Neural crest cell (in vitro differentiated cells): ENCODE measurements at places on chromosomes 2 and 18.
A peak's percentile ranks its signal among the peaks of the same experiment; 100 is the strongest.

DNA sequence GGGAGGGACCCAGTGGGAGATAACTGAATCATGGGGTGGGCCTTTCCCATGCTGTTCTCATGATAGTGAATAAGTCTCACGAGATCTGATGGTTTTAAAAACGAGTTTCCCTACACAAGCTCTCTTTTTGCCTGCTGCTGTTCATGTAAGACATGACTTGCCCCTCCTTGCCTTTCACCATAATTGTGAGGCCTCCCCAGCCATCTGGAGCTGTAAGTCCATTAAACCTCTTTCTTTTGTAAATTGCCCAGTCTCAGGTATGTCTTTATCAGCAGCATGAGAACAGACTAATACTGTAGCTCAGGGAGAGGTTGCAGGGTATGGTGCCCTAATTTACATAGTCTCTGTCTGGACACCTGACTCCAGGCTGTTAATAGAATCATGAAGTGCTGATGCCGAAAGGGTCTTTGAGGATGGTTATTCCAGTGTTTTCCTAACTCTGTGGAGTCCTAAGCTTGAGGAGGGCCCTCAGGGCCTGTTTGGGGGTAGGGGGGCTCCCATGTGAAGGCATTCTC, 343.2 kb downstream of the ALK start:
- DNase-seq = no peak

- peak; percentile 69 for DNase-seq
Observed at GRCh38 chr2:118881490-118882129, 34.2 kb upstream of the EN1 start.

- no peak for DNase-seq
Observed at GRCh38 chr18:47686806-47687205, 243.7 kb downstream of the SMAD2 start.

DNA sequence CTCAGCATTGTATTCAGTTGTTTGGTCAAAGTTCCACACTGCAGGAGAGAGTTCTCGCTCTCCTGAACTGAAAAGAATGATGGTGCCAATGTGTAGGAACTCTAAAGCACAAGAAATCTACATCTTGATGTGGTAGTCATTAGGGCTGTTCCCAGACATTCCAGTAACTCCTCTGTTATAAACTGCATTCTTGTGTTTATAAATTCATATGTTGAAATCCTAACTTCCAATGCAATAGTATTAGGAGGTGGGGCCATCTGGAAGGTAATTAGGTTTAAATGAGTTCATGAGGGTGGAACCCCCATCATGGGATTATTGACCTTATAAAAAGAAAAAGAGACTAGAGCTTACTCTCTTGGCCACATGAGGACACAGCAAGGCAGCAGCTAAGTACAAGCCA, 239.6 kb downstream of the CDH20 start:
- DNase-seq = no peak

- no peak for DNase-seq
Observed at GRCh38 chr2:231765496-231765929, 15.6 kb downstream of the PDE6D start.

- DNase-seq = no peak
Observed at GRCh38 chr2:16125614-16126516, 185.5 kb downstream of the MYCN start.

DNA sequence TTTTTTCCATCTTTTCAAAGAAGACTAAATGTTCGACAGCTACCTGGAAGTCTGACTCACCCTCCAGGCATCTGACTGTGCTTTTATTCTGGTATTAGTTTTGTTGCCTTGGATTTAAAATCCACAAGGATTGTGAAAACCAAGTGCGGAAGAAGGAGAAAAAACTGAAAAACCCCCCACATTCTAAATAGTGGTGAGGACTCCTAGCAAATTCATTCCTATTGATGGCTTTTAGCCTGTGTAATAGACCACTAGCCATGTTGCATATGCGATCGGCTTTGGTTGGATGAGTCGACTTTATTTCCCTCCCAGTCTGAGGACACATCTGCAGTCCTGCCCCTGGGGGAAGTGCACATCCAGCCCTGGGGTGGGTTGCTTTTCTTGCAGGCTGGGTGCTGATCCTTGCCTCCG, 16.9 kb downstream of the LDLRAD4 start:
- DNase-seq = no peak

DNA sequence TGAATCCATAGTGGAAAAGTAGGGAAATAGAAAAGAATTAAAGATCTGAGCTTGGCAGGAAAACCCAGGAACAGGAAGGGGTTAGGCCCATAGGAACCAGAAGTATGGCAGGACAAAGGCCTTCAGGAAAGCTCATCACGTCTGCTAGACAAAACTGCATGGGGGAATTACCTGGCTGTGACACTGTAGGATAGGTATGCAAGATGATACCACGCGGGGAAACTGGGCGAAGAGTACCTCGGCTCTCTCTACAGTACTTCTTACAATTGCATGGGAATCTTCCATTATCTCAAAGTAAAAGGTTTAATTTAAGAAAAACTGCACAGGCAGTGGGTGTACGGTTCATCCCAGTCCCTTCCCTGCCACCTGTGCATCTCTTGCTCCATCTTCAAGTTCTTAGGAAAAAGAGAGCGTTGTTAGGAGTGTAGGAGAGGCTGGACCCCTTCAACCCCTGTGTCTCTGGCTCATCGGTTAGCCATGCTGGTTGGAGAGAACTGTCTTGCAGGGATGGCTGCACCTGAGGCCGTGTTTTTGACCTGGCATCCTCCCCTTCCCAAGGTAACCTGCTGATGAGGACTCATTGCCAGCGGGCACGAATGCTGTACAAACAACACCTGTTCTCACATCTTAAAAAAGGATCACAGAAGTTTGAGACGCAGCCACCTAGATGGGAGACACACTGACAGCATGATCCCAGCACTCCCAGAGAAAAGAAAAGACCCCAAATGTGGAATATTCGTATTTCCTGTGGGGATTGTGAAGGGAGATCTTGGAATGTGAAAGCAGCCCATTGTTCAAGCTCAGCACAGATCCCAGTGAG, 120.5 kb upstream of the COPS8 start:
- no peak for DNase-seq

GRCh38 chr2:144071461-144071860, 448.5 kb downstream of the ZEB2 start:
- DNase-seq = no peak

GRCh38 chr2:21804151-21804550, 680.4 kb downstream of the TDRD15 start:
- no peak for DNase-seq

DNA sequence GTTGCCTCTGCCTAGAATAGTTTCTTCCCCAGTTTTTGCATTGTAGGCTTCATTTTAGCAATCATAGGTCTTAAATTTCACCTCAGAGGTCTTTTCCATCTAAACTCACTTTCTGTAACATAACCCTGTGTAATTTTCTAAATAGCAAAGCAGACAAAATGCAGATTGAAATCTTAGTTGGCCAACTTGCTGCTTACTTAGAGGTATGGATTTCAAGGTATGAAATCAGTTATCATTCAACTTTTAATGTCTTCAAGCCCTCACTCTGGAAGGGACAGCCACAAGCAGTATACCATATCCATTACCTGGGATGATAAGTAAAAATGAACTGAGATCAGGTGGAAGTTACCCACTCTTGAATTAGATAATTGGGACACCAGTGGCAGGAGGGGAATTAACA, 3.9 kb downstream of the CCDC121 start:
- DNase-seq = no peak

- DNase-seq = no peak
Observed at GRCh38 chr2:229475778-229476177, 204.7 kb upstream of the PID1 start.

DNA sequence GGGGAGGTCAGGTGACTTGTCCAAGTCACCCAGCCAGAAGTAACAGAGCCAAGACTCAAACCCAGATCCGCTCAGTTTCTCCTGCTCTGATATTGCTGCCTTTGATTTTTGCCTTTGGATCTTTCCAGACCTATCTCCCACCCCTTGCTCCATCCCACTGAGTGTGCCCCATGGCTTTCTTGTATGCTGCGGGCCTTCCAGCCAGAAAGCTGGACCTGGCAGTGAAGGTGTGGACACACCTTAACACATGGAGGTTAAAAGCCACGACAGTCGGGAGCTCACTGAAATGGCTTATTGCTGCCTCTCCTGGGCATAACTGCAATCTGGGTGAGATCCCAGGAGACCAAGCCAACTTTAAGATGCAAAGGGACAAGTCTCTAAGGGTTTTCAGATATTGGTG, 86.7 kb downstream of the LONRF2 start:
- DNase-seq = no peak

DNA sequence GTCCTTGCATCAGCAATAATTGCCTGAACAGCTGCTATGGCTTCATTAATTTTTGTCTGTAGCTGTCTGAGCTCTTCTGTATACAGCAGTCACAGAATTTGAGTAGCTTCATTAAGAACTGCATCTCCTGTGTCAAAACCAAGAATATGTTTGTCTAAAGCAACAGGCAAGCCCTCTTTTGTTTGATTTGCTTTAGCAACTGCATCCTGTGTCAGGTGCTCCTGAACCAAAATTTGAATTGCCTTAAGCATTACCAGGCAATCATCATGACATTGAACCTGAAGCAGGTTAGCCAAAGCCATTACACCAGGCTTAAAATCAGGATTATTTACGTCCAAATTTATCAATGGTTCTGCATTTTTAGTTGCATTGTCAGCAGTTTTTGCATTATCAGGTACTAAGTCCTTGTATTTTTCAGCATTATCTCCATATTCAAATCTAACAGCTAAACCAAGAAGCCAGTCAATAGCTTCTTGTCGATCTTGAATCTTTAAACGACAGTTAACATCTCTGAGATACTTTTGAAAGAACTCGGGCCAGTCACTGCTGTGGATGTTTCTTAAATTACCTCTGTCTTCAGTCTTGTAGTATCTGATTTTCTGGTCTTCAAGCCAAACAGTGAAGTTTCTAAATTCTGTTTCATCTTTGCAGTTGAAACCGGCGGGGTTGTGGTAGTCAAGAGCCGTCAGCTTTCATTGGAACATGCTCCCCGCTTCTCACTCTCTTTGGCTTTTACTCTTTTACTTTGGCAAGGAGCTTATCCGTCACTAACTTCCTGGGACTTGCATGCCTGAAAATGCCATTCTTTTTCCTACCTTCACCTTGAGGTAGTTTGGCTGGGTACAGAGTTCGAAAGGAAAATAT, 42.2 kb downstream of the MERTK start:
- DNase-seq = no peak

DNA sequence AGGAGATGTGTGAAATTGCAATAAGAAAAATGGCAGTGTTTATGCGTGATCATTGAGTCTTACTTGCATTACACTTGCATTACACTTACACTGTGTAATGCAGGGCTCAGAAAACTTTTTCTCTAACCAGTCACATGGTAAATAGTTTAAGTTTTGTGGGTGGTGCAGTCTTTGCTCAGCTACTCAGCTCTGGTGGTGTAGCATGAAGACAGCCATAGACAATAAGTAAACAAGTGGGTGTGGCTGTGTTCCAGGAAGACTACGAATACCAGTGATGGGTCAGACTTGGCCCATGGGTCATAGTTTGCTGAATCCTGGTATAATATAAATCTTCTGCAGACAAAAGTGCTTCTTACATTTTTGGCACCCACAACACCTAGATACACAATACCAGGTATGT, 115.6 kb upstream of the CYP1B1 start:
- no peak for DNase-seq

DNA sequence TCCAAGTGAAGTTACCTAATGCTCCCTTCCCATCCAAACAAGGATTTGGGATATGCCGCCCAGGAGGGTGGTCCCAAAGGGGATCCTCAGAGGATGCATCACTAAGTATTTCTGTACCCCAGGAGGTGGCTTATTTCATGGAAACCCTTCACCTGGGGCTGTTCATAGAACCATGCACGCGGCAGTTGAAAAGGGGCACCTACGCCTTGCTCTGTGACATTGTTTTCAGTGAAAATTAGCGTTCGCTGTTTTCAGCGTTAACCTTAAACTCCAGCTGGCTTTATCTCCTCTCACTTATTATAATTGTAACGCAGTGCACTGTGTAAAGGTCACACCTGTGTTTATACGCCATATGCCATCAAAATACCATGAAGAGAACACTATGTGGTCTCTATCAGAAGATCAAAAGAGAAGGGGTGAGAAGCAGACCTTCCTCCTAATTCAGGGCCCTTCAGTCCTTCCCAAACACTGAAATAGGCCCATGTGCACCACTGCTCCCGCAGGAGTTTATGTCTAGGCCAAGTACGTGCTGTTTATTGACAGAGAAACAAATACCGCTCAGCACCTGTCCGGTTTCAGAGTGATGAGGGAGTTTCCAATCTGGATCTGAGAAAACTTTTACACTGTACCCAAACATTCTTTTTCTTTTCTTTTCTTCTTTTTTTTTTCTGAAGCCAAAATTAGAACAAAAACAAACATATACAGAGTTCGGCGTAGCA, 162.1 kb downstream of the BCL2 start:
- no peak for DNase-seq

GRCh38 chr2:167964650-167965413, 282.6 kb downstream of the STK39 start:
- DNase-seq = no peak

GRCh38 chr2:31088504-31089195, 49.6 kb downstream of the GALNT14 start:
- DNase-seq = no peak

- DNase-seq = no peak
Observed at GRCh38 chr18:50144540-50144939, 50.4 kb downstream of the MYO5B start.

DNA sequence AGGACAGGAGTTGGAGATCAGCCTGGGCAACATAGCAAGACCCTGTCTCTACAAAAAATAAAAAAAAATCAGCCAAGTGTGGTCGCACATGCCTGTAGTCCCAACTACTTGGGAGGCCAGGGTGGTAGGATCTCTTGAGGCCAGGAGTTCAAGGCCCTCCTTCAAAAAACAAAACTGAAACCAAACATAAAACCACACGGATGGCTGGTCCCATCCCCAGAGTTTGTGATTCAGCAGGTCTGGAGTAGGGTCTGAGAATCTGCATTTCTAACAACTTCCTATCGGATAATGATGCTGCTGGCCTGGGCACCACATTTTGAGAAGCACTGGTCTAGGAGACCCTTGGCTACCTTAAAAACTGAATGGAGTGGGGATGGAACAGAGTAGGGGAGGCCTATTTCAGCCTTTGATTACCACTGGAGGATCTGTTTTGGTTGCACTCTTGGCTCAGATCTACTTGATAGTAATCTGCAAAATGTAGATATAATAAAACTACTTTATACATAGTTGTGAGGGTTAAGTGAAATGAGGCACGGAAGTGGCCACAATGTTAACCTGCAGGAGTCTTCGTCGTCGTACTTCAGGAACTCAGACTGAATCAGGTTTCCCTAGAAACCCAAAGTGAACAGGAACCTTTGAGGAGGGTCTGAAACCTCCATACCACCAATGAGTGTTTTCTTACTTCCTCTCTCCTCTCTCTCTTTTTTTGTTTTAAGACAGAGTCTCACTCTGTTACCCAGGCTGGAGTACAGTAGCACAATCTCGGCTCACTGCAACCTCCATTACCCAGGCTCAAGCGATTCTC, 25.5 kb upstream of the NFE2L2 start:
- no peak for DNase-seq

- no peak for DNase-seq
Observed at GRCh38 chr2:54206596-54206995, 49.4 kb downstream of the TSPYL6 start.

- DNase-seq = no peak
Observed at GRCh38 chr2:28435814-28436351, 43.2 kb downstream of the FOSL2 start.

- DNase-seq = no peak
Observed at GRCh38 chr2:21658907-21659477, 535.2 kb downstream of the TDRD15 start.
